ENCODE measurements at places on chromosomes 1 and 21.

DNA sequence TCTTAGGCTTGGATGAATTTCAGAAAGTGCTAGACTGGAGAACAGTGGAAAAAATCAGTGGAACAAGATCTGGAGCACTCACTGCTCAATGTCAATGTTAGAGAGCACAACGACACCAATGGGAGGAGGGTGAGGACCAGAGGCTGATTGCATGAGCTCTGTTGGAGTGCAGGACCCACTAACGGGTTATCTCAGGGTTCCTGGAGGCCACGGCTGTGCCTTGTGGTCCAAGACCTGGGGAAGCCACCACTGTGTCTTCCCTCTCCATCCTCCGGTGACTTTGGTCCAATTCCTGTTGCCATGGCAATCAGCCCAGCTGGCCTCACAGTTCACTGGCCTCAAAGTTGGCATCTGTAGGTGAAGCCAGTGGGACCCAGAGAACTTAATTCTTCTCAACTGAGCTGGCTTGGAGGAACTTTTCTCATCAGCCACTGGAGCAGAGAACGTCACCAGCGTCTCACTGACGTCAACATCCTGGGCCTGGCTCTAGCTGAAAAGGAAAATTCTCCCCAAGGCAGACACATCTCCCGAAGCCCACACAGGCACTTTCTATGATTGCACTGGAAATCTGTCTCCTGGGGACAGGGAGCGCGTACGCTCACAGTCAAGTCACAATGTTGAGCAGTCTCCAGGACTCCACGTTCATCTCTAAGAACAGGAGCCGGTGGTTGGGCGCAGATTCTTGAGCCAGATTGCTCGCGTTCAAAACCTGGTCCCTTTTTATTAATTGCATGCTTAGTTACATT lies 21.9 kb upstream of the GPR157 start:
- no peak for DNase-seq

GRCh38 chr1:224544346-224545110 lies 71.6 kb upstream of the CNIH3 start:
- DNase-seq: peak; percentile 73

GRCh38 chr1:157111396-157112165 lies 12.0 kb upstream of the ETV3L start:
- DNase-seq: no peak

DNA sequence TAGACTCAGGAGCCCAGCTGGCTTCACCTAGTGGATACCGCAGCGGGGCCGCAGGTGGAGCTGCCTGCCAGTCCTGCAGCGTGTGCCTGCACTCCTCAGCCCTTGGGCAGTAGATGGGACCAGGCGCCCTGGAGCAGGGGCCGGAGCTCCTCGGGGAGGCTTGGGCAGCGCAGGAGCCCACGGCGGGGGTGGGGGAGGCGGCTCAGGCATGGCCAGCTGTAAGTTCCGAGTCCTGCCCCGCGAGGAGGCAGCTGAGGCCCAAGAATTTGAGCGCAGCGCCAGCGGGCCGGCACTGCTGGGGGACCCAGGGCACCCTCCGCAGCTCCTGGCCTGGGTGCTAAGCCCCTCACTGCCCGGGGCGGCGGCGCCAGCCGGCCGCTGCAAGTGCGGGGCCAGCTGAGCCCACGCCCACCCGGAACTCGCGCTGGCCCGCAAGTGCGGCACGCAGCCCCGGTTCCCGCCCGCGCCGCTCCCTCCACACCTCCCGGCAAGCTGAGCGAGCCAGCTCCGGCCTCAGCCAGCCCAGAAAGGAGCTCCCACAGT lies 30.9 kb downstream of the UTP25 start:
- no peak for DNase-seq

- no peak for DNase-seq
These were observed 60.5 kb downstream of the SPATA46 start for GRCh38 chr1:162316187-162316586.

DNA sequence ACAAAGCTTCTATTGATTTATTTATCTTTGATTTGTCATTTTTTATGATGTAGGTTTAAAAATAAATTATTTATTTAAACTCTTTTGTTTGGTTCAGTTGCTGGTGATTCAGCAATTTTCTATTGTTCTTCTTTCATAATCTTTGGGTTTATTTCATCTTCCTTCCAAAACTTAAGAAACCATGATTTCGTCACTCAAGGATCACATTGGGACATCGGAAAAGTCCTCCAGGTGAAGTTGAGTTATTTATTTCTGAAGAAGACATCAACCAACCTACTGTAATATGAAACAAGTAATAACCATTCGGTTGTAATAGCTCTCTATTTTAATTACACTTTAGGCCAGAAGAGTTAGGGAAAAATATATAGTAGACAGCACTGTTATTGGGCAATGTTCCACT lies 23.0 kb upstream of the WLS start:
- DNase-seq: peak; percentile 55

DNA sequence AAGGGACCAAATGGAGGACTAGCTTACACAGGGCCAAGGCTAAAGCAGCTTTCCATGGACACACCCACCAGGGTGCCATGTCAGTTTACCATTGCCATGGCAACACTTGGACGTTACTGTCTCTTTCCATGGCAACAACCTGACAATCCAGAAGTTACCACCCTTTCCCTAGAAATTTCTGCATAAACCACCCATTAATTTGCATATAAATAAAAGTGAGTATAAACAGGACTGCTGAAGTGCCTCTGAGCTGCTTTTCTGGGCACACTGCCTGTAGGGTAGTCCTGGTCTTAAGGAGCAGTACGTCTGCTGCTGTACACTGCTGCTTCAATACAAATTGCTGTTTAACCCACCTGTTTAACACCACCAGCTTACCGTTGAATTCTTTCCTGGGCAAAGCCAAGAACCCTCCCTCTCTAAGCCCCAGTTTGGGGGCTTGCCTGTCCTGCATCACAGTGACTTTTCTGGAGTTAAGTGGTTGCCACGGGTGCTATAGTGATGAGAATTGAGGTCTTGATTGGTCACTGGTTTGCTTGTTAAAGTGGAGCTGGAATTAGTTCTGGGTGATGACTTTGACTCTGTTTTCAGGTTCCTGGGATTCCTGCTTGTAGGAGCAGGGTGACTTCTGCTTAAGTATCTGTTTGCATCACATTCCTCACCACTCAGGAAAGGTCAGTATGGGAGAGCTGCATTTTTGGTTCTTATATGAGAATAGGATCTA lies 83.2 kb downstream of the CLDN17 start:
- DNase-seq: no peak

GRCh38 chr1:232538224-232538942 lies 91.5 kb downstream of the SIPA1L2 start:
- DNase-seq: peak; percentile 74

GRCh38 chr1:76868154-76868882 lies 1.0 kb downstream of the ST6GALNAC5 start:
- DNase-seq: no peak

GRCh38 chr1:18293291-18293690 lies 185.7 kb downstream of the IGSF21 start:
- no peak for DNase-seq

GRCh38 chr1:149986486-149987296 lies 23.8 kb downstream of the OTUD7B start:
- no peak for DNase-seq

DNA sequence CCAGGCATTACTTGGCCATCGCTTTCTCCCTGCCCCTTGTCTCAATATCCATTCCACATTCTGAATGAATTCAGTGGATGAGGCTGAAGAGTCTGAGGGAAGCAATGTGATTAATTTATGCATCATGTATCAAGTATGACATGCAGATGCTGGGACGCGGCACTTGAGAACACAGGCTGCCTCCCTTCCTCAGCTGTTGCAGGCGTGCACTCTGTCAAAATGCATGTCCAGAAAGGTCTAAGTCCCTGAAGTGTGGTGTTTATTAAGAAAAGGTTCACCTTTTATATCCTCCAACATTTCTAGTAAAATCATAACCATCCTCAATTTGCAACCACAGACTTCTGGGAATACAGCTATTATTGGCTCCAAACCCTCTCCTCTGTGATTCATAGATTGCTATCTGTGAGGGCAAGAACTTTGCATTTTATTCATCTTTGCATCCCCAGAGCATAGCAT lies 22.6 kb upstream of the RAB3GAP2 start:
- DNase-seq: no peak

DNA sequence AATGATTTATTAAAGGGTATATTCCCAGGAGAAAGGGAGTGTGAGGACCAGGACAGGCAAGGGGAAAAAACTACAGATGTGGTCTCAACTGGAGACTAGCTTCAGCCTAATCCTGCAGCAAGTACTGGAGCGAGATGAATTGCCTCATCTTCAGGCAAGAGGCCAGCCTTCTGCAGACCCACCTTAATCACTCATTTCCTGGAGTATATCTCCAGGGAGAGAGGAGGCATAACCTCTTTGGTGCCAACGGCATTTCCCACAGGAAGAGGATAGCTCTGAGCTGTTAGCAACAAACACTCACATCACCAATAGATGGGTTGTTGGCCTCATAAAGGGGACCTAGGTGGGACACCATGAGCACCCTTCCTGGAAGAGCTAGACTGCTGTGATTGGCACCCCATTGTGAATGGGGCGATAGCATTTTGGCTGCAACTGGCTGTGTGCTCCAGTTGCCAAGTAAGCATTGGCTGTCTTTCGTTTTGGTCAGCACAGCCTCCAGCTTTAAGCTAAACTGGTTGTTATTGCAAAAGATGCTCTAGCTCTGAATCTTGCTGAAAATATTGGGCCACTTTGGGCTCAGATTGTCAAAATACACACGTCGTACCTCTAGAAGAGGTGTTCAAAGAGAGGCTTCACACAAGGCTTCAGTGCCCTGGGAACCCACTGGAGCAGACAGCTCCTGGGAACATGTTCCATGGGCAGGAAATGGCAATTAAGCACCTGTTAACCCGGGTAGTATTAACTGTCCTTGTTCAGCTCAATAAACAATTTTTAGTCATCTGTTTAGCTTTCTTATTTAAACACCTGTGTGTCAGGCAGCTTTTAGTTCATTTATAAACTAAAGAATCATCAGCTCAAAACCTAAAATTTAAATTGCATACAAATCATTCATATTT lies 314.8 kb upstream of the C1orf87 start:
- DNase-seq: no peak

DNA sequence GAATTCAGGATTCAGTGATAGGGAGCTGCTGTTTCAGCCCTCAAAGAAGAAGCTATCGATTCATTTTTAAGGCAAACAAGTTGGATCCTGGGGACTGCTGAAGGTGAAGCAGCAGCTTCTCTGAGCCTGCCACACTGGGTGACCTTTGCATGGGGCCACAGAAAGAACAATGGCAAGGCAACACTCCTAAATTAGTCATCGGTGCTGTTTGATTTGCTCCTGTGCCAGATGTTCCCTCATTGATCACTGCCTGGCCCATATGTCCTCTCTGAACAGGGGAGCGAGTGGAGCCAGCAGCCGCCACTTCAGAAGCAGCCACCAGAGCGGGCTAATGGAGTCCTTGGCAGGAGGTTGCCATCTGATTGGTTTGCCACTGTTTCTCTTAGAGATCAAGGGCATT lies 391.5 kb downstream of the NTNG1 start:
- no peak for DNase-seq

DNA sequence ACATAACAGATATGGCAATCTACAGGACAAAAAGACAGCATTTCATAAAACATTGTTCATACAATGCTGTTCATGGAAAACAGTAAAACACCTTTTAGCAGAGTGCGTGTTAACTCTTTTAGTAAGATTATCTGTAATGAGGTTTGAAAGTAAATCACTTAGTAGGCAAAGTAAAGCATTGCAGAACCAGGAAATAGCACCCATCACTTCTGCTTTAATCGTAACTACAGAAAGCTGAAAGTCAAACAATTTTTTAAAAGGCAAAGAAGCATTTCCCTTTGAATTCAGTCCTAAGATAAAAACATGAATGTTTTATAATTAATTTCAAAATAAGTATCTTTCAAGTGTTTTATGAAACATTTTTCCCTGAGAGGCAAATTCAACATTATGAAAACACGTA lies 63.3 kb upstream of the RNF11 start:
- peak; percentile 41 for DNase-seq

DNA sequence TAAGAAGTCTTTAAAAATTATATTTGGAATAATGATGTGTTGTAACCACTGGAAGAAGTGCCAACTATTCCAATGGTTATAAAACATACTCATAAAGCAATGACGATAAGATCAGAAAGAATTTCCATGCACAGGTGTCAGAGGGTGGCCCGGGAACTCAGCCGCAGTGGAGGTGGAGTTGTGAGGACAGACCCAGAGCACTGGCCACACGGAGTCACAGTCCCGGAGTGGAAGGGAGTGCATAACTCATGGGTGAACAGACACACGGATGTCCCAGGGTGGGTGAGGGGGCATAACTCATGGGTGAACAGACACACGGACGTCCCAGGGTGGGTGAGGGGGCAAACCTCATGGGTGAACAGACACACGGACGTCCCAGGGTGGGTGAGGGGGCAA lies 2.5 kb downstream of the KRTAP10-4 start:
- no peak for DNase-seq
